Activated CD8-positive, alpha-beta memory T cell treated with anti-CD3 and anti-CD28 coated beads, Interleukin-2, amount 10 ng/mL, durations not matched to agents 7 days and 5 days (primary cell): ENCODE measurements at places on chromosomes 7 and 10.

DNA sequence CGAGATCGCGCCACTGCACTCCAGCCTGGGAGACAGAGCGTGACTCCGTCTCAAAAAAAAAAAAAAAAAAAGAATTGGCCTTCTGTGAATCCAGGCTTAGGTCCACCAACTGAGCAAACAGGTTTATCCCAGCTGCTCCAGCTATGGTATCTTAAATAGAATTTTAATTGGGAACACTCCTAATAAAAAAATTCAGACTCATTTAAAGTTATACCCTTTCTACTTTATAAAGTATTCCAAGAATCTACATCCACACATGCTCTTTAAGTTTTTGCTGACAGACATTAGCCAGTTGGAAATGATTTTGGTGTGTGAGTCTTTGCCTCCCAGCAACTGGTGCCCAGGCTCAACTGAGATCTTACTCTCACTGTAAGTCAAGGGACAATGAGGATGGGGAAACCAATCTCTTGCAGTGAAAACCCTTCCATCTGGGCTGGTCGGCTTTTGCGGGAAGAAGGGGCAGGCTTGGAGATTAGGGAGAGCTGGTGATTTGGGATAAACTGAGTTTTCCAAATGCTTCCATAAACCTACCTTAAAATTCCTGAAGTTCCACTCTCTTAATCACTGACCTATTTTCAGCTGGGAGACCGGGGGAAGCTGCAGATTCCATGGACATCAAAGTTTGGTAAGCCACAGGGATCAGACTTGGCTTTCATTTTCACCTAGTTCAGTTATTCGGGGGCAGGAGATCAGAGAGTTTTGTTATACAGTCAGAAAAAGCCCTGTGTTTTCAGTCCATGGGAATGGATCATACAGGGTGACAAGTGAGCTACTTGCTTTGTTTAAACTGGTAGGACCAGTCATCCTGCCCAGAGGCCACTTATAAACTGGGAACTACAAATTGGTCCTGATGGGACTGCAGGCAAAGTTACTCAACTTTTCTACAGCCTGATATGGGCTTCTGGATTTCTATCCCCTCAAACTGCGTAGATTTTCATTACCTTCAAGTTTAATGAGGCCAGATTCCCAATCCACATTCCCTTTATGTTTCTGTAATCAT, 89.3 kb upstream of the ZNF746 start:
- DNase-seq = no peak

DNA sequence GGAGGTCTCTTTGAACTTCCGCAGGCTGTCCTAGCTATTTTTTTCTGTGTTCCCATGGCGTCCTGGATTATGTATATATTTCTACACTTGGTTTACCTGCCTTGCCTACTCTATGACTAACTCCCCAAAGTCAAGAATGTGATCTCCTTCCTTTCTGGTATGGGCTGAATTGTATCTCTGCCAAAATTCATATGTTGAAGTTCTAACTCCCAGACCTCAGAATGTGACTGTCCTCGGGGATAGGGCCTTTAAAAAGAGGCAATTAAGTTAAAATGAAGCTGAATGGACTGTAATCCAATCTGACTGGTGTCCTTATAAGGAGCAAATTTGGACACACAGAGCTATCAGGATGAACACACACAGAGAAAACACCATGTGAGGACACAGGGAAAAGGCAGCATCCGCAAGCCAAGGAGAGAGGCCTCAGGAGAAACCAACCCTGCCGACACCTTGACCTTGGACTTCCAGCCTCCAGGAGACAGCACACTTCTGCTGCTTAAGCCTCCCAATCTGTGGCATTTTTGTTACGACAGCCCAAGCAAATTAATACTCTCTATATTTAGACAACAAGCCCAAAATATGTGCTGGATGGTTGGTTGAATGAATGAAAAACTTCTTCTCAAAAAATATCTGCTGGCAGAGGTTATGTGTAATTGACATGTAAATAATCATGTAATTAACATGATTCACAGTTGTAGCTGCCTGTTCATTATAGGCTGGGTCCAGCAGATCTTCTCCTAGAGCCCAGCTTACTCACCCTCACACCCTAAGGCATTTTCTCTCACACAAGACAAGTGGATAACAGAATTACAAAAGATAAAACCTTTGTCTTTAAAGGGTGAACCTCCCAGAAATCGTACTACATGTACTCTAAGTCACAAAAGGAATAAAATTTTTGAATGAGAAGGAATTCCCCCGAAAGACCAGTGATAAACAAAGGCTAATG, 123.7 kb downstream of the CUBN start:
- DNase-seq = no peak

DNA sequence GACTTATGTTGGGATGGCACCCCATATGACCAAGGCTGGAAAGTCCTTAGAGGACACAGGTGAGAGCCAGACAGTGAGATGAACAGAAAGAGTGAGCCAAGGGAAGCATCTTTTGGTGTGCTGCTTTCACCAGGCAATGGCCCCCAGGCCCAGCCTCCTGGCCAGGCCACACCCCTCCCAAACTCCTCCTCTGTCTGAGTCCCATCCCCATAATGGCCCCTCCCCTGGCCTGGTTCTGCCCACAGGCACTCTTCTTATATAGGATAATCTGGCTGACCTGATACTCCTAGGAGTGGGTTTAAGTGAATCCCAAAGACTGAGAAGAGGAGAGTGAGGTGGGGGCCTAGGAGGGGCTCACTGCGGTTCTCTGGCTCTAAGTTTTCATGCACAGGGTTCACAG, 252.5 kb downstream of the RPS24 start:
- DNase-seq = no peak

DNA sequence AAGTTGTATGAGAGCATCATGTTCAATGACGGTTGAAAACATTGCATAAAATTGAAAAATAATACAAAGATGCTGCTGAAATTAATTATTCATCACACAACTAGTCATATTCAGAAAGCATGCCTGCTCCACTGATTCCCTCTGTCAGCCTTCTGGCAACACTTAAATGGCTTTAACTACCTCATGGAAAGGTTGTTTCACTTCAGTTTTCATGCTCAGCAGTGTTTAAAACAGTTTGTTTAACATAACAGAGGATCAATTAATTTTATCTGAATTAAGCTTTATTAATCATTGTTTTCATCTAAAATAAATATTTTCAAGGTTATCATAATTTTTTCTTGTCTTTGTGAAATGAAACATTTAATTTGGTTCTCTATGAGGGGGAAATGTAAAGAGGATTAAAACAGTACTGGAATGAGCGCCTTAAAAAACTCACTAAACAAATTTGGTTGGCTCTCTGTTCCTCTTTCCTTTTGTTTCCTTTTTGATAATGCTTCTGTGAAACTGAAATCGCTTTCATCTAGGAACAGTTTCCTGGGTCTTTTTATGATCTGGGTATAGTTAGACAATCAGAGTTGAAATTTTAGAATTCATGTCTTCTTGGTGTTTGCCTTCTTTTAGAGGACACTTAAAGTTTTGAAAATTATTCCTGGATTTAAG, 427.4 kb downstream of the SH2D4B start:
- DNase-seq = no peak

DNA sequence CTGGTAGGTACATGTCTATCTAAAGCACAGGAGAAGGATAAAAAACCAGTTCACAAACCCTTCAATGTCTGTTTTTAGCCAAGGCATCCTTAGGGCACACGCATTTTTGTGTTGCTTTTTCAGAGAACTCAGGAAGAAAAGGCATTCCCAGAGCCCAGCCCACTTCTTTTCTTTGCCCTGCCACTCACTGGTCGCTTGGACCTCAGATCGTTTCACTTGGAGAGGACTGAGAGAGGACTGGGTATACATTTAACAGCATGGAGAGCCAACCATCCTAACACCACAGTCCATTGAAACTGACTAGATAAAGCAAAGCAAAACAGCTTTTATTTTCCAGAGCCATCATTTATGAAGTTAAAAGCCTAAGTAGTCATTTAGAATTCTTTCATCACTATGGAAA, 194.2 kb downstream of the CAMK1D start:
- no peak for DNase-seq

- no peak for DNase-seq
These were observed 13.4 kb downstream of the HEPACAM2 start for GRCh38 chr7:93212881-93213280.

- no peak for DNase-seq
These were observed 13.4 kb upstream of the ERCC6 start for GRCh38 chr10:49552277-49552676.

GRCh38 chr10:7202793-7203355, 208.0 kb downstream of the SFMBT2 start:
- DNase-seq = no peak

DNA sequence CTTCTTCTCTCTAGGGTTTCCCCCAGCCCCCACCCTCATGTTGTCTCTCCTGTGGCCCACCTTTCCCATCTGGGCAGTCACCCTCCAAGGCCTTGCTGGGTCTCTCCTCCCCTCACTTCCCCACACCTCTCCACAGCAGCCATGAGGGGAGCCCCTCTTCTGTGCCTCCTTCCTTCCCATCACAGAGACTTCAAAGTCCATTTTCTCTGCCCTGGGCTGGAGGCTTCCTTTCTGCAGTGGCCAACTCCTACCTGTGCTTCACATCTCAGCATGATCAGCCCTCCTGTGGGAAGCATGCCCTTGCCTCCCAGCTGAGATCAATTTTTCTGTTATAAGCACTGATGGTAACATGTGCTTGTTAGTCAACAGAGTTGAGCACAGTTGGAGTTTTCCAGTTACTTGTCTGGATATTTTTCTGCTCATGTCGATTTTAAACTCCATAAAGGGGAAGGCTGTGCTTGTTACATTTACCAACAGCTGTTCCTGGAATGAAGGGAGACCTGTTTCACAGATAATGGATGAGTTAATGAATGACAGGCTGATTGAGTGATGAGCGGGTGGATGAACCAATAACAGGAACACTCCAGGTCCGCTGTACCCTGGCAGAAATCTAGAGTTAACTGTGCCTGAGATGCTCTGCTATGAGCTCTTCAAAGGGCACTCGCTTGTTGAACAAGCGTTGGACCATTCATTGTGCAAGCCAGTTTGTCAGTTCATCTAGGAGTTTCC, 71.4 kb upstream of the PRSS58 start:
- no peak for DNase-seq

DNA sequence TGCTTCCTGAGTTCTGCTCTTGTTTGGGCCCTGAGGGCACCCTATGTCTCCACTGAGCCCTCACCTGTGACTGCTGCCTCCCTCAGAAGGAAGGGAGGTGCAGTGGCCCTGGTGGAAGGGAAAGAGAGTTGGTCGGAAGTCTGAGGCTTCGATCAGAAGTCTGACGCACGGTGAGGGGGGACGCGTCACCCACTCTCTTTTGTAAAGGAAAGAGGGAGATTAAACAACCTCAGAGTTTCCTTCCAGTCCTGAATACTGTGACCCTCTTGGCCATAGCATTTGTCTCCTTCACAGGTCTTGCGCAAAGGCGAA, 31.4 kb upstream of the TRIM8 start:
- no peak for DNase-seq

DNA sequence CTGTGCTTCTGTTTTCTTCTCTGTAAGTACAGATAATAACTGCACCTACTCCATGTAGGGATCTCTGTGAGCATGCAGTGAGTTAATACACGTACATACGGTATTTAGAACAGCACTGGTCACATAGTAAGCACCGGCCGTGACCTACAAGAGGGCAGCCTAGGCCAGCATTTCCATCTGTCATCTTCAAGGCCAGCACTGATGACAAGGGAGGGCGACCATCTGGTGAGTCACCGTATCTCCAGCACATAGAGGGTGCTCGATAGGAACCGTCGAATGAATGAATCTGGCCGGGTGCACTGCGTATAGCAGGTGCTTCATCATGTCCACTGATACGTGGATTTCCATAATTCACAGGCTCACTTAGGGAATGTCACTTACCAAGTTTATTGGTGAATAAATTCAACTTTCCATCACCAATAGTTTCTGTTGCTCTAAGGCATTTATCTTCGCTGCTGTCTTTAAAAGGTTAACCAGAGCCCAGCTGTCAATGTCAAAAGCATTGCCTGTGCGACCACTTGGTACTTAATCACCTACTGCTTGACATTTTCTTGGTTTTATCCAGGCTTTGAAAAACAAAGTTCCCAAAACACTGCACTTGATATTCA, 8.3 kb downstream of the NOD1 start:
- DNase-seq = peak; percentile 19

- DNase-seq = no peak
These were observed 381.6 kb downstream of the SUGCT start for GRCh38 chr7:40516376-40516775.

DNA sequence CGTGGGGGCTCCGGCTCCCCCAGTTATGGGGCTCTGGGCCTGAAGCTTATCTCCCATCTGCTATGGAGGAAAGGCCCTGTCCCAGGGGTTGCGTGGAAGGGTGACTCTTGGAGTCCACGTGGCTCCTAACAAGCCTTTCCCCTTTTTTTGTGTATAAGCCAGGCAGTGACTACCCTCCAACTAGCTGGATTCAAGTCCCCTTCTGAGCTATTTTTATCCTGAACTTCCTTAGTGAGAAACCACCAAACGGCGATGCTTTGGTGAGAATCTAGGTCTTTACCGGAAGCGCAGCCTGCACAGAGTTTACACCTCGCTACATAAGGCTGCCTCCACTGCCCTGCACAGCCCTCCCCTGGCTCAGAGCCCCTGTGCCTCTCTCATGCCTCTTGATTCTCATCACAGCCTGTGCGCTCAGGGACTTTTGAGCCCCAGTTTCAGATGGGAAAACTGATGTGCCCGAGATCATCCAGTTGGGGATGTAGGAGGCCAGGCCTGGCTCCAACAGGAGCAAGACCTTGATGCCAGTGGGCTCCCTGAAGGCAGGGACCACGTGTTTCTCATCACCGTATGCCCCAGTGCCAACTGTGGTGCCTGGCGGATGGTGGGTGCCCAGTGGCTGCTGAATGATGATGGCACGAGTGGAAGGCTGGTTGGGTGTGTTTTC, 102.3 kb upstream of the PPIF start:
- DNase-seq = peak; percentile 72

DNA sequence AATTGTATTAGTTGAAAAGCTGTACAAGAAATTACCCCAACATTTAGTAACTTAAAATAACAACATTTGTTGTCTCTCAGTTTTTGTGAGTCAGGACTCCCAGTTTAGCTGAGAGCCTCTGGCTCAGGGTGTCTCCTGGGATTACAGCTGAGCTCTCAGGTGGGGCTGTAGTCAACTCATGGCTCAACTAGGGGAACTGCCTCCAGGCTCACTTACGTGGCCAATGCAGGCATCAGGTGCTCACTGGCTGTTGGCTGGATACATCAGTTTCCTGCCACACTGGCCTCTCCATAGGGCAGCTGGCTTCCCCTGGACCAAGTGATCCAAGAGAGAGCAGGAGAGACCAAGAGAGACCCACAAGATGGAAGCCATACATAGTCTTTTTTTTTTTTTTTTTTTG, 17.5 kb downstream of the CCNY start:
- DNase-seq = no peak

DNA sequence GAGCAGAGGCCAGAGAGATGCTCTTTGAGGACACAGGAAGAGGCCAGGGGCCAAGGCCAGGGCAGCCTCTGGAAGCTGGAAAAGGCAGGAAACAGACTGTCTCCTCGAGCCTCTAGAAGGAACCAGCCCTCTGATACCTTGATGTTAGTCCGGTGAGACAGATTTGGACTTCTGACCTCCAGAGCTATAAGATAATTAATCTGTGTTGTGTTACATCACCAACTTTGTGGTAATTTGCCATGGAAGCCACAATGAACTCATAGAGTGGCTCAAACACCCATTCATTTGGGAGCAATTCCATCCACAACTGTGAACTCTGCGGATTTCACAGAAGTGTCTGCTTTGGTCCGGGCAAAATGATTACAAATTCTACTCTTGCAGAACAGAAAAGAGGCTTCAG, 48.7 kb downstream of the OAT start:
- DNase-seq = no peak

- no peak for DNase-seq
These were observed 71.4 kb downstream of the INSIG1 start for GRCh38 chr7:155368894-155369600.

- no peak for DNase-seq
These were observed 79.0 kb upstream of the EMX2 start for GRCh38 chr10:117463545-117463920.
